ENCODE measurements at places on chromosomes 3 and 15.
A peak's percentile ranks its signal among the peaks of the same experiment; 100 is the strongest.

GRCh38 chr3:12954891-12955650 is 113.7 kb upstream of the RPL32 start:
- DNase-seq, result no peak

- DNase-seq, result no peak
These were observed at the start of gene CLSTN2 for GRCh38 chr3:139935016-139935865. TSS of gene CLSTN2 (plus strand) at chr3:139935185.

DNA sequence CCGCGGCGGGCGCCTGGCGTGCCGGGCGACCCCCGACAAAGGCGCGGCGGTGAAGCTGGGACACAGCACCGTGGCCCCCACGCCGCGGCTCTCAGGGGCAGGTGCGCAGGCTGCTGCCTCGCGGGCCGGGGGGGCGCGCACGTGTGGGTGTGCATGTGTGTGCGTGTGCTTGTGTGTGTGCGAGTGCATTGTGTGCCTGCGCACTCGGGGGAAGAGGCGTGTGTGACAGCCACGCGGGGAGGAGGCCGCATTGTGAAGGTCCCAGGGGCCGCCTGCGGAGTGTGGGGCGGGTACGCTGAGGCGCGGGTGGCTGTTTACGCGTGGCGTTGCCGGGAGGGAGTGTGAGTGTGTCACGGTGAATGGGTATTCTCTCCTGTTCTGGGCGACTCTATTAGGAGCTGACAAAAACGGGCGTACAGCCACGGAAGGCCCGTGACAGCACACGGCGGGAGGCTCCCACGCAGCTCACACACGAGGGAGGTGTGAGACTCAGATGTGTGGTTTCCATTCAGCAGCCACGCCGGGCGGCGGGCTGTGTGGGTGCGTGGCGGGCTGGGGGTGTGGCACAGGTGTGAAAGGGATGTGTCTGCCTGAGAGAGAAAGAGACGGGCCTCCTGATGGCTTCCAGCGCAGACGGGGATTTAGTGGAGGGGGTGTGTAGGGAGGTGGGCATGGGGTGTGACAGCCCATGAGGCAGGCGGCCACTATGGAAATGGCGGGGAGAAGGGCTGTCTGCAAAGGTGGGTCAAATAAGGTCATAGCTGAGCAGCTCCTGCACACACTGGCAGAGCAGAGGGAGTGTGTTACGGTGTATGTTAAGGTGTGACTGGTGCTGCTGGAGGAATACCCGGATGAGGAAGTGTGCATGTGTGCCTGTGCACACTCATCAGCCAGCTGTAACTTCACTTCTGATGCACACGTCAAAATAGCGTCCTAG is 750 bp downstream of the PODXL2 start:
- no peak for DNase-seq

- no peak for DNase-seq
These were observed 208.4 kb upstream of the NANOGP8 start for GRCh38 chr15:35293353-35294130.

GRCh38 chr15:52056001-52056400 is 37.0 kb downstream of the MAPK6 start:
- DNase-seq, result no peak

DNA sequence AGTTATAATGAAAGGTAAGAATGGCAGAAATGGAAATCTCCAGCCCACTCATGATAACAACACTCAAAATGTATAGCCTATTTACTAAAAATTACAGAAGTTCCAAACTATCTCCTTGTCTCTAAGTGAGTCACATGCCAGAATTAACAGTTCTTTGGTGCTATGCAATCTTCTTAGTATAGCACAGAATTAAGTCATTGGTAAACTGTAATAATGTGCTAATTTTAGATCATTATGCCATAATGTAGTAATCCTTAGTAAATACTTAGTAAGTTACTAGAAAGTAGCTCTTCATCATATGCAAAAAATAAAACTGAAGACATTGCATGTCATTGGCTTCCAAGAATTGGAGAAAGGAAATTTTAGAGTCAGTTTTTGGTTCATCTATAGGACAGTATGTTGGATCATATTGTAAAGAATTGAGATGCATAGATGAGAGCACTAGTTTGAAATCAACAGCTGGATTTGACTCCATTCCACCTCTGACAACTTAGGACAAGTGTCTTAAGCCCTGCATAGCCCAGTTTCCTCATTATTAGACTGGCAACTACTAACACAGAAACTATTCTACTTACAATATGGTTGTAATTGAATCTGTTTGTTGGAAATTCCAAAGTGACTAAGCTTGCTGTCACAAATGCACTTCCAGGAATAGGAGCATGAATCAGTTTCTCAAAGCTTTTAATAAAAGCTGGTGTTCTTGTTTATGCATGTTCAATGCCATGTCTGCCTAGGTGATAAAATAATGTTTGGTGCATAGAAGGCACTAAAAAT is 40.1 kb upstream of the CD47 start:
- DNase-seq, result peak; percentile 59

- DNase-seq, result no peak
These were observed 30.3 kb upstream of the PSMD6 start for GRCh38 chr3:64053581-64053980.

DNA sequence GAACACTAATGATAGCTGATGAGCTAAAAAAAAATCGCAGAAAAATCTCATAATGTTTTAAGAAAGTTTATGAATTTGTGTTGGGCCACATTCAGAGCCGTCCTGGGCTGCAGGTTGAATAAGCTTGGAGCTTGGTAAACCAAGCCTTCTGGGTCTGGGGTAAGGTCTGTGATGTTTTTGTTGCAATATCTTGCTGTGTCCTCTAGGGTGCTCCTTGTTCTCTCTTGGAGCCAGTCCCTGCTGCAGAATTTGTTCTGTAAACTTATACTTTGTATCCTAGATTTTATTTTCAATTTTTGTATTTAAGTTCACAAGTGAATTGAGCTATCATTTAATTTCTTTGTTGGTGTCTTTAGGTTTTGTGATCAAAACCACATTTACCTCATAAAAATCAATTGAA is 143.7 kb downstream of the NR1D2 start:
- DNase-seq, result no peak

DNA sequence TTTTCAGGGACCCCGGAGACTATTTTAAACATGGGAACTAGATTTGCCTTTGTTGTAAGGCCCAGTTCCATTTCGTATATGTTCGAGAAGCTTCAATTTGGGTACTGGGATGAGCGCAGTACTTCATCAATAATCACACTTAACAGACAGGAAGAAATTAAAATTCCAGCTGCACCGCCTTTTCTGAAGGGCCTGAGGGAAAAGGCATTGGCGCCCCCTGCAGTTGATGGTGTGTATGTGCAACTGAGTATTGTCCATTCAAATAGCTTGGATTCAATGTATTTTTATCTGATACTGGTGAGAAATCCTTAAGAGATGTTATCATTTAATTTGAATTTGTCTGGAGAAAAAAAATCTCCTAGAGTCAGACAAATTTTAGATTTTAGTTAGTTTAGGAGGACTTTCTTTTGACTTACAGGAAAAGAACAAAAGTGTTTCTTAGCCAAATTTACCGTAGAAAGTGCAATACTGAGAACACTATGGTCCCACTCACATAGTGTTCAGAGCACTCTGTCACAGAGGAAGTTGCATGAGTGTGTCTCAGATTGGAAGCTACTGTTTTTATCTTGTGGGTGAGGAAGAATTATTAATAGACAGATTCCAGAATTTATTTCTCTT is 5.4 kb upstream of the ALDH1A2 start:
- DNase-seq, result peak; percentile 8

DNA sequence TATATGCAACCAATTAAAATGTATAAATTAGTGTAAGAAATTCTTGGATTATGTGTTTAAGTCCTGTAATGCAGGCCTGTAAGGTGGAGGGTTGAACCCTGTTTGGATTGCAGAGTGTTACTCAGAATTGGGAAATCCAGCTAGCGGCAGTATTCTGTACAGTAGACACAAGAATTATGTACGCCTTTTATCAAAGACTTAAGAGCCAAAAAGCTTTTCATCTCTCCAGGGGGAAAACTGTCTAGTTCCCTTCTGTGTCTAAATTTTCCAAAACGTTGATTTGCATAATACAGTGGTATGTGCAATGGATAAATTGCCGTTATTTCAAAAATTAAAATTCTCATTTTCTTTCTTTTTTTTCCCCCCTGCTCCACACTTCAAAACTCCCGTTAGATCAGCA is 65.4 kb upstream of the ACAD9 start:
- DNase-seq, result no peak

Measured in AG09319 (cell line).